Kidney (tissue), 22 donors: ENCODE measurements at places on chromosomes 3 and 15. TPM values are rescaled to one million over a fixed set of nuclear protein-coding genes. Genes with fewer than 3 reads are reported as not detected.

DNA sequence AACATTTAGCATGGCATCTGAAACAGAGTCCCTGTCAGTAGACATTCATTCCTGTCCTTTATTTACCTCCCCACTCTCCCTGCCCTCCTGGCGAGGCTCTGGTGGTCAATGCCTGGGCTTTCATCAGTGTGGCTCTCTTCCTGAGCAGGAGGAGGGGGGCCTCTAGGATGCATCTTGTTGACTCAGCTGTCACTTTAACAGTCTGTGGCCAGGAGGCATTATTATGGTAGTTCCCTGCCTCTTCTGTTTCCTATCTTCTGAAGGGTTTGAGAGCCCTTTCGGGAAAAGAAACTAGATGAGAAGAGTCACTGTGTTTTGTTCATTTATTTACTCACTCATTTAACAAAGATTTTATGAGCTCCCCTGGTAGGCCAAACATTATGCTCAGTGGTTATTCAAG is 2.4 kb upstream of the PPP1R14D start:
- no peak for DNase-seq

Gene TGM5
- total RNA-seq: not detected

Gene MGLL
- total RNA-seq: 250 TPM

Gene OR5K1
- total RNA-seq: not detected

DNA sequence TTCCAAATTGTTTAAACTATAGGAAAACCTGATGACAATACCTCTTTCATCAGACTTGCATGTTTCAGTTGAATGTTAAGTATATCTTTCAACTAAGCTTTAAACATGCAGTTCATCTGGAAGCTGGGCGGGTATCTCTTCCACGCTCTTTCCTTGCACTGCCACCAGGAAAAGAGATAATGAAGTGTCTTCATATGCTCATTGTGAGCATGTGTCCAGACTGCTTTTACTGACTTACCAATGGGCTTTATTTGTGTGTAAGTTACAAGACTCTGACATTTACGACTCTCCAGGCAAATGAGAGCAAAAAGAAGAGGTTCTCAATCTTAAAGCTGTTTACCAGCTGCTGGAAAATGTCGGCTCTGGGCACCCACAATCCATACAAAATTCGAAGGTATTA is 52.8 kb downstream of the TMEM212 start:
- no peak for DNase-seq

GRCh38 chr3:23075496-23075895 is 127.6 kb upstream of the UBE2E2 start:
- DNase-seq: no peak
